Left ventricle myocardium superior (tissue), 1 donor: ENCODE measurements at places on chromosomes 13 and 19.

DNA sequence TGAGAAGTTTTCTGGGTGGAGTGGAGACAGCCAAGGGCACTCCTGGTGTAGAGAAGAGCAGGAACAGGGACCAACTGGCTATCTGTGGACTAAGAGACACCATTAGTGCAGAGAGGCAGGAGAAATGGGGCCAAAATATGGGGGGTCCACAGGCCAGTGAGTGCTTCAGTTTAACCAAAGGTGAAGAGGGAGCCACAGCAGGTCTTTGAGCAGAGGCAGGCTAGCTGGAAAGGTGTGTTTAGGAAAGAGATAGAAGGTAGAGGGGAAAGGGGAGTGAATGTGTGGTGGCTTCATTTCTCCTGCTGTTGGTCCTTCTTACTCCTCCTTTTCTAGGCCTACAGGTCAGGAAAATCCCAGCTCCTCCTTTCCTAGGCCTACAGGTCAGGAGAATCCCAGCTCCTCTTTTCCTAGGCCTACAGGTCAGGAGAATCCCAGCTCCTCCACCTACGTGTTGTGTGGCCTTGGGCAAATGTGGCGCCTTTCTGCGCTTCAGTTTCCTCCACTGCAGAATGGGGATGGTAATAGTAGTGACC lies 1.5 kb downstream of the TMEM238 start:
- no peak for DNase-seq

- DNase-seq, result peak; percentile 7
Measured at GRCh38 chr19:17061691-17062090, 13.6 kb downstream of the HAUS8 start.

- DNase-seq, result no peak
Measured at GRCh38 chr19:22601906-22602630, 32.1 kb upstream of the ZNF492 start.

DNA sequence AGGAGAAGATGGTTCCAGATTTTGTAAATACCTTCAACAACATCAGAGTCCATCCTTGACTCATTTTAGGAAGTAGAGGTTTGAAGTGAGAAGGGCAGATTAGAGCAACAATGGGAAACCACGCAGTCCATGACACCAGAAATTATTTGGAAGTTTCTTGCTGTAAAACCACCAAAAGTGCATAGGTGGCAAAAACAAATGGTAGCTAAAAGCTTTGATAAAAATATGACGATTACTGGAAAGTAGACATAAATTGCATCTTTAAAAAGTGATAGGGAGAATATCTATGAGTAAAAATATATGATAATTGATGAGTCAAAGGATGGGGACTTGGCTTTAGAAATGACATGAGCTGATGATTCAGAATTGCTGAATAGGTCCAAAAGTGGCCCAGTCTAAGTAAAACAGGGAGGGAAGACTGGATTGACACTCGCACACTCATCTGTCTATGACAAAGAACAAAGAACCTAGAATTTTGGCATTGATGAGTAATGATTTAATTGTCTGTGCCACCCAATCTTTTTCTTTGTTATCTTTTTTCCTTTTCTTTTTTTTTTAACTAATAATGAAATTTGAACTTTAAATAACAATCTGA lies 472.2 kb downstream of the MYO16 start:
- DNase-seq, result no peak

GRCh38 chr13:26038931-26039475 lies 12.8 kb downstream of the SHISA2 start:
- no peak for DNase-seq

GRCh38 chr13:110942248-110942981 lies 27.5 kb upstream of the ANKRD10 start:
- DNase-seq, result no peak

GRCh38 chr19:18317961-18318800 lies 4.7 kb downstream of the LSM4 start:
- DNase-seq, result peak; percentile 70

DNA sequence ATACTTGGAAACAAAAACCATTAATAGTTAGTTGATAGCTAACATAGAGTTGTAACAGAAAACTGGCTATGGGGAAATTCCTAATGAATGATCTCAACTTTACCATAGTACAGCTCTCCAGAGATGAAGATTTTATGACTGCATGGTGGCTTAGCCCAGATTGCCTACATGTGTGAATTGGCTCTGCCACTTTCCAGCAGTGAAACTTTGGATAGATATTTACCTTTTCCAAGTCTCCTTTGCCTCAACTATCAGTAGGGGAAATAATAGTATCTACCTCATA lies 161.1 kb downstream of the LACC1 start:
- no peak for DNase-seq

GRCh38 chr13:29515372-29515771 lies 80.1 kb downstream of the SLC7A1 start:
- no peak for DNase-seq

- DNase-seq, result peak; percentile 85
Measured at GRCh38 chr19:14472202-14472938, 2.8 kb downstream of the PTGER1 start.

- no peak for DNase-seq
Measured at GRCh38 chr13:42405665-42406390, 133.9 kb downstream of the AKAP11 start.

DNA sequence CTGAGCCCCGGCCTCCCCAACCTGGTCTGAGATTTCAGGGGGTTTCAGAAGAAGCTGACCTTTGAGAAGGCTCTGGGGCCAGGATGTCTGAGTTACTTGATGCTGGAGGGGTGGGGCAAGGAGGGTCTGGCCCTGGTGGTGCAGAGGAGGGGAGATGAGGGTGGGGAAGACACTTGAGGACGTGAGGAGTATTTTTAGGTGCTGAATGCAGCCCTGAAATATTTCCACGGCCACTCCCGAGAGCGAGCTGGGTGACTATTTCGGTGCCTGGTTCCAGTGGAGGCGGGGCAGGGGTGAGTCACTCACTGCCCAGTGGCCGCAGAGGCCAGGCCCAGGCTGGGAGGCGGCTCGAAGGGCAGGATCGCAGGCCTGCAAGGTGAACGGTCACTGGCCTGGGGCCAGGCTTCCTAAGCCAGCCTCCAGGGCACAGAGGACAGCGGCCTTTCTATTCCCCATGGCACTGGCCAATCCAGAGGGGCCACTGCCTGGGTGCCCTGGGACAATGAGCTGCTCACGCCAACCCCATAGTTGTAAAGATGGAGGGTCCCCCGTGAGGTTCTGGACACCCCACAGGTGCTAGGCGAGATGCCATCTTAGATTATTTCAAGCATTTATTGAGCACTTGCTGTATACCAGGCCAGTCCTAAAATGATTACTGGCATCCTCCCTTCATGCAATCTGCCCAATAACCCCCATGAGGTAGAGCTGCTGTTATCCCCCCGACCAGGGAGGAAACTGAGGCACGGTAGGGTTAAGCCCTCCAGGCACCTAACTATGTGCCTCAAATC lies 19.7 kb upstream of the JUND start:
- peak; percentile 83 for DNase-seq

- DNase-seq, result no peak
Measured at GRCh38 chr19:996051-996838, 4.0 kb upstream of the GRIN3B start.

- DNase-seq, result no peak
Measured at GRCh38 chr19:5119297-5119998, 150.5 kb downstream of the KDM4B start.

DNA sequence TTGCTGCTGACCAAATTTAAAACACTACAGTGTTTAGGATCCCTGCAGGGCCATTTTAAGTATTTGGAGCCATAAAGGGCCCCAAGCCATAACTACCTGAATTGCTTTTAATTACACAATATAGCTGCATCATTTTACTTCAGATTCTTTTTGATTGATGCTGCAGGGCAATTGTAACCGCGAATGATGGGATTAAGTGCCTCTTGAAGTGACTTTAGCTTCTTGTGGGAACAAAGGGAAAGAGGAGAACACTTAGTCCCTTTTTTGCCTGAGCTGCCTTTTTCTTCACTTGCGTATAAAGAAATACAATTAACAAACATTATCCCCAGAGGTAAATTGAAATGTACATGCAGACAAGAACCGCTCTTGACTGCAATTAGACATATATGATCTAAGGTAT lies 228.5 kb downstream of the ZIC5 start:
- DNase-seq, result no peak

DNA sequence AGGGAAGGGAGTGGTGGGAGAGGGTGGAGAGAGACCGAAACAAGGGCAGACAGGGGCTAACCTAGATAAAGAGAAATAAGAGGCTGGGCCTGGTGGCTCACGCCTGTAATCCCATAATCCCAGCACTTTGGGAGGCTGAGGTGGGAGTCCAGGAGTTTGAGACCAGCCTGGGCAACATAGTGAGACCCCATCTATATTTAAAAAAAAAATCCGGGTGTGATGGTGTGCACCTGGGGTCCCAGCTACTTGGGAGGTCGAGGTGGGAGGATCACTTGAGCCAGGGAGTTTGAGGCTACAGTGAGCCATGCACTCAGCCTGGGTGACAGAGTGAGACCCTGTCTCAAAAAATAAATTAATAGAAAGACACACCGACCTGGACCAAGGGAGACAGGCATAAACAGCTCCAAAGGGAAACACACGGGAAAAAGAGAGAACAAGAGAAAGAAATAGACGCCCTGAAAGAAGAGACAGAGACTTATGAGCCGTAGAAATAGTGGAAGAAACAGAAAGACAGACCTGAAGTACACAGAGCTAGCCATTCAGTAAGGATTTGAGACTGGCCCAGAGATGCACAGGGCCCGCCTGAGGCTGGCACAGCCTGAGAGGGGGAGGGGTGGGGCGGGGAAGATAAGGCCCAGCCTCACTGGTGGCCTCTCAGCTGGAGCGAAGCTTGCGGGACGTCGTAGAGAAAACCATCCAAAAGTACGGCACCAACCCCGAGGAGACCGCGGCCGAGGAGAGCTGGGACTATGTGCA lies 2.2 kb downstream of the CD37 start:
- no peak for DNase-seq

GRCh38 chr13:49540552-49540951 lies 44.8 kb downstream of the PHF11 start:
- DNase-seq, result no peak

- no peak for DNase-seq
Measured at GRCh38 chr19:9972103-9972502, 35.8 kb upstream of the OLFM2 start.

DNA sequence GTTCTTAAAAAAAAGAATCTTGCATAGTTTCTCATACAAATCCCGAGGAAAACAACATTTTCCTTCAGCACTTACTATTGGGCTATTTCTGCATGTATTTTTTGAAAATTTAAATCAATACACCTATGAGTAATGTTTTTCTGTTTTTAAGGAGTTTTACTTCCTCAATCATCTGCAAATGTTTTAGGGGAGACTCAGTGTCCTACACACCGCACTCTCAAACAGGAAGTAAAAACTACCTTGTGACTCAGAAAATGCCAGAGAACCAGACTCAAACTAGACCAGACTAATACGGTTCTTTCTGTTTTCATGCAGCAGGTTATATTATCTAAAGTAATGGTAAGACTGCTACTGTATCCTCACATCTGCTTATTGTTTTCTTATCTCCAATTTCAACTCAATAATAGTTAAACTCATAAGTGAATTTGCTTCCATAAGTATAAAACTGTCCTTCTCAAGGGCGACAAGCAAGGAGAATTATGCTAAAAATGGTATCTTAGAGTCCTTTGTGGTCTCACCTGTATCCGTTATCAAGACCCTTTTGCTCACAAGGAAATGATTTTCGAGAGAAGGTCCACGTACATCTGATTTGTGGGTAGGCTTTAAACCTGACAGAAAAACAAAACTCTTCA lies 52.5 kb downstream of the FLT3 start:
- no peak for DNase-seq

DNA sequence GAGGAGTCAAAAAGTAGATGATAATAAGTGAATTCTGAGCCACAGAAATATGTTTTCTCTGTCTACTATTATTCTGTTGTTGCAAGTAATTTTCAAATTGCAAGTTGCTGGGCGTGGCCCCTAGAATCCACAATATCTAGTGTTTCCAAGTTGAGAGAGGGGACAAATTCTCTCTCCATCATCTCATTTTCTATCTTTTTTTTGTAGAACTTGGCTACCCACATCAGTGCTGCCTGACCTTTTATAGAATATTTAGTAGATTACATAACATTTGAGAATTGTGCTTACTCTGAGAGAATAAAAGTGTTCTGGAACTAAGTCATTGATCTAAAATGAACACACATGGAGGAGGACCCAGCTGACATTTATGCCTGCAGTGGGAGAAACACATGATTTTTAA lies 110.9 kb upstream of the CSNK1A1L start:
- no peak for DNase-seq

- no peak for DNase-seq
Measured at GRCh38 chr19:19610376-19611202, 7.9 kb downstream of the PBX4 start.

DNA sequence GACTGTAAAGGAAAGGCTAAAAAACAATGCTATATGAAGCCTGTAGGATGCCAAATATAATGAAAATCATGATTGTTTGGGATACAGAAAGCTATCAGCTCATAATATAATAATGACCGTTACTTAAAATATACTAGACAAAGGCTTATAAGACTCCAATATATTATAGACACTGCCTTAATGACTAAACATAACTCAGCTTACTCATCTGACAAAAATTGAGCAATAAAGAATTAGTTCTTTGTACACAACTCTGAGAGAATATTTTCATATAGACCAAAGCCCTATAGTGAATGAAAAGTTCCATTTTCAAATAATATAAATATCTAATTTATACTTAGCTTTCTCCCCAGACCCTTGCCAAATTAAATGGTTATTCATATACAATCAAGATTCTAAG lies 283.3 kb downstream of the DIAPH3 start:
- DNase-seq, result no peak

DNA sequence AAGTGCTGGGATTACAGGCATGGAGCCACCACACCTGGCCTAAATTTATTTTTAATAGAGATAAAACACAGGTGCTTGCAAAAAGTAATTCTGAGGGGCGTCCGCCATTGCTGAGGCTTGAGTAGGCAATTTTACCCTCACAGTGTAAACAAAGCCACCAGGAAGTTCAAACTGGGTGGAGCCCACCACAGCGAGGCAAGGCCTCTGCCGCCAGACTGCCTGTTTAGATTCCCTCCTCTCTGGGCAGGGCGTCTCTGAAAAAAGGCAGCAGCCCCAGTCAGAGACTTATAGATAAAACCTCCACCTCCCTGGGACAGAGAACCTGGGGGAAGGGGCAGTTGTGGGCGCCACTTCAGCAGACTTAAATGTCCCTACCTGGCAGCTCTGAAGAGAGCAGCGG lies 50.7 kb downstream of the B3GLCT start:
- DNase-seq, result no peak

- no peak for DNase-seq
Measured at GRCh38 chr13:100230769-100231149, 141.9 kb downstream of the PCCA start.

GRCh38 chr13:45016792-45017425 lies 27.6 kb downstream of the GPALPP1 start:
- no peak for DNase-seq

DNA sequence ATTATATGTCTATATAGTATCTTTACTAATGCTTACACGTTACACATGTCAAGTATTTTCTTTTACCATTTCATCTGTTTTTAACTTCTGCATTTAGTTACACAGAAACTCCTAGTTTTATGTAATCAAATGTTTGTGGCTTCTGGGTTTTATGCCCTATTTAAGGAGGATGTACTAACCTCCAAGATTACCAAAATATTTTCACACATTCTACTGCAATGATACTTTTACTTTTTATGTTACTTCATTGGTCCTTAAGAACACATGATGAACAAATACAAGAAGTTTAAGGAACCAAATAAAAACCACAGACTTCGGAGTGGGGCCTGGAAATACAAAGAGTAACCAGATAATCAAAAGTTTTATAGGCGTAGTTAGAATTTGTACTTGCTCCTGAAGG lies 37.2 kb downstream of the ZC3H13 start:
- no peak for DNase-seq
